ENCODE measurements at places on chromosomes 16 and 17.

DNA sequence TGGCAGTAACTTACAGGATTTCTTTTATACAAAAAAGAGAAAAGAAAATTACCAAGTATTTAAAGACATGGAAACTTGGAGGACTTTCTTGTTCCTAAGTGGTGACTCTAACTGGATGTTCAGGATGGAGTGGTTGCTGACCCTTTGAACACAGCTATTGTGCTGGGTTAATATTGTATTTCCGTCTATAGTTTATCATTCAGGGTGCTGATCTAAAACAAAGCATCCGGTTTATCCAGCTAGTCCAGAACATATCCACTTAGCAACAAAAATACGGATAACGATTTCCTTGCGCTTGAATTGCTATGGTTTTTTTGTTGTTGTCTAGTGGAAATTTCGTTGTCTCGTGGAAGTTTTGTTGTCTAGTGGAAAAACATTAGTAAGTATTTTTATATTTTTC, 38.2 kb downstream of the SNTB2 start:
- no peak for DNase-seq

GRCh38 chr16:57614536-57614935, 13.9 kb upstream of the ADGRG1 start:
- no peak for DNase-seq

- peak; percentile 79 for DNase-seq
These were observed 4.8 kb upstream of the C1QL1 start for GRCh38 chr17:44972953-44973352.

- DNase-seq: no peak
These were observed 6.9 kb downstream of the ZNF205 start for GRCh38 chr16:3119286-3119685.

DNA sequence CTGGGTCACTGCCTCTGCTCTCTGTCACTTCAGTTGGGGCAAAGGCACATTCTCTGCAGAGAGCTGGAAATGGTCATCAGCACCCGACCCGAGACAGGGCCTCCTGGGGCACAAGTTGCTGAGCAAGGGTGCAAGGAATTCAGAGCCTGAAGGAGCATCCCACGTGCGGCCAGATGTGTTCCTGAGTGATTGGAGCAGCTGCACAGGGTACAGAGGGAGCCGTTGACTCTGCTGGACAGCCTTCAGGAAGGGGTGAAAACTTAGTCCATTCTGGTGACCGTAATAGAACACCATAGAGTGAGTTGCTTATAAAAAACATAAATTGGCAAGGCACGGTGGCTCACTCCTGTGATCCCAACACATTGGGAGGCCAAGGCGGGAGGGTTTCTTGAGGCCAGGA, 106.8 kb downstream of the CCDC182 start:
- no peak for DNase-seq

- no peak for DNase-seq
These were observed 257.2 kb upstream of the ASIC2 start for GRCh38 chr17:33550261-33550660.

- DNase-seq: no peak
These were observed 23.0 kb downstream of the VPS35L start for GRCh38 chr16:19578378-19578971.

DNA sequence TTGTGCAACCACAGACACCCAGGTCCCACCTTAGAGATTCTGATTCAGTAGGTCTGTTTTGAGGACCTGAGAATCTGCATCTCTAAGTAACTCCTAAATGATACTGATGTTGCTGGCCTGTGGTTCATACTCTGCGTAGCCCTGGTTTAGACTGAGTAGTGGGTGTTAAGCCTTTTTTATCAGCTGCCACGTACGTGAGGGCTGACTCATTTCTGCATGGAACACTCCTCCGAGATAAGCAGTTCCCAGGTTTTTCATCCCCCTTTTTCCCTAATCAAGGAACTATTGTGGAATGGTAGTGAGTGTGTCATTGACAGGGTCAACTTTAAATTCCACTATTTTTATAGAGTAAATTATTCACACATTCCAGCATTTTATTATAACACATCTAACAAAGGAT, 26.1 kb downstream of the CDRT4 start:
- DNase-seq: no peak

GRCh38 chr17:21304091-21304490, 19.6 kb downstream of the MAP2K3 start:
- no peak for DNase-seq

- DNase-seq: no peak
These were observed 48.8 kb downstream of the SPACA3 start for GRCh38 chr17:33040461-33040860.

DNA sequence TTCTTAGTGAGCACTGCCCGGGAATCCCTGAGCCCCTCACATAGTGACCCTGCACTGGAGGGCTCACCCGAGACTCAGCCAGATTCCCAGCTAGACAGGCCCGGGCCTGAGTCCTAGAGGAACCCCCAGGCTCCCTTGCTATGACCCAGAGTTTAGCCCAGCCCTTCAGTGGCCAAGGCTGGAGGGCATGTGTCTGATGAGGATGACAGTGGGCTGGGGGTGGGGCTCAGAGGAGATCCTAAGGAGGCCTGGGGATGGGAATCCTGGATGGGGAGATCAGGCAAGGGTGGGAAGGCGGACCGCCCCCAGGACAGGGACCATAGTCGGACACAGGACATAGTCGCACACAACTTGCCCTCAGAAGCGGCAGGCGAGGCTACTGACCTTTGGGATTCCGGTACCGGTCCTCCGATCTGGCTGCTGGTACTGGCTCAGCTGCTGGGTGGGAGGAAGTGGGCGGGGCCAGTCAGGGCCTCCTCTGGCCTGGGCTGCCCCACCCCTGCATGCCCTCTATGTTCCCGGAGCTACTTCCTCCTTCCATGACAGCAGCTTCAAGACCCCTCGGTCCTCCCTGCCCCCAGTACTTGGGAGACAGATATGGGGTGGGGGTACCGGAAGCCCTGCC, 1.1 kb downstream of the CD79B start:
- DNase-seq: no peak

DNA sequence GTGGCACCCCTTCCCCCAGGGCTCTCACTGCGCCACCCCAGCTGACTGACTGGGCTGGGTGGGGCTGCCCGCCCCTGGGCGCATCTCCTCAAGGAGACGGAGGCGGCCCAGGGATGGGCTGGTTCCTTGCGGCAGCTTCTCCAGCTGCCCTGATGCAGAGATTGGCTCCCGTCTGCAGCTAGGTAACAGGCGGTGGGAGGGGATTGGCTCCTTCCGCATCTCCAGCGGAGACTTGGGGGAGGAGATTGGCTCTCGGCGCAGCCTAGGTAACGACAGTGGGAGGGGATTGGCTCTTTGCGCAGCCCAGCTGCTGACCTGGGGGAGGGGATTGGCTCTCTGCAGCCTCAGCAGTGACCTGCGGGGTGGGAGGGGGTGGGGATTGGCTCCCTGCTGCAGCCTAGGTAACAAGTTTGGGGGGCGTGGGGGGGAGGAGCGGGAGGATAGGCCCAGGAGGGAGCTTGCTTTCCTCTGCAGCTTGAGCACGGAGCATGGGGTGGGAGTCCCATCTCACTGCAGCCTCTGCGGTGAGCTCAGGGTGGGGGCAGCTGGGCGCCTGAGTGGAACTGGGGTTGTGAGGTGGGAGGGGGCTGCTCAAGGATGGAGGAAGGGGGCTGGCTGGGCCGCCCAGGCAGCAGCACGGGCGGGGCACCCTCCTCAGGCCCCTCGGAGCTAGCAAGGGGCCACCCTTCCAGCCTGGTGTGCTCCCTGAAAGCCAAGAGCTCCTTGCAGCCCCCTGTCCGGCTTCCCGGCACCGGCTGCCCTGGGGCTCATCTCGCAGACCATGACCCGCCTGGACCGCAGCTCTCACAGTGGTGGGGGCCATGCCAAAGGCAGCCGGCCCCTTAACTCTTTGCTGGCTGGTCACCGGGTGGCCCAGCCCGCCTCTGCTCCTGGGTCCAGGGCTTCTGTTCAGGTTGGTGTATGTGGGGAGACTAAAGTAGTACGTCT, 6.4 kb downstream of the NFE2L1 start:
- DNase-seq: peak; percentile 86

- DNase-seq: no peak
These were observed 334.1 kb downstream of the TOX3 start for GRCh38 chr16:52212841-52213240.

- DNase-seq: no peak
These were observed 30.9 kb upstream of the CES5A start for GRCh38 chr16:55906123-55906522.

GRCh38 chr16:23367564-23367963, 65.5 kb downstream of the SCNN1B start:
- DNase-seq: no peak

GRCh38 chr16:10613785-10614485, 33.5 kb upstream of the EMP2 start:
- no peak for DNase-seq

DNA sequence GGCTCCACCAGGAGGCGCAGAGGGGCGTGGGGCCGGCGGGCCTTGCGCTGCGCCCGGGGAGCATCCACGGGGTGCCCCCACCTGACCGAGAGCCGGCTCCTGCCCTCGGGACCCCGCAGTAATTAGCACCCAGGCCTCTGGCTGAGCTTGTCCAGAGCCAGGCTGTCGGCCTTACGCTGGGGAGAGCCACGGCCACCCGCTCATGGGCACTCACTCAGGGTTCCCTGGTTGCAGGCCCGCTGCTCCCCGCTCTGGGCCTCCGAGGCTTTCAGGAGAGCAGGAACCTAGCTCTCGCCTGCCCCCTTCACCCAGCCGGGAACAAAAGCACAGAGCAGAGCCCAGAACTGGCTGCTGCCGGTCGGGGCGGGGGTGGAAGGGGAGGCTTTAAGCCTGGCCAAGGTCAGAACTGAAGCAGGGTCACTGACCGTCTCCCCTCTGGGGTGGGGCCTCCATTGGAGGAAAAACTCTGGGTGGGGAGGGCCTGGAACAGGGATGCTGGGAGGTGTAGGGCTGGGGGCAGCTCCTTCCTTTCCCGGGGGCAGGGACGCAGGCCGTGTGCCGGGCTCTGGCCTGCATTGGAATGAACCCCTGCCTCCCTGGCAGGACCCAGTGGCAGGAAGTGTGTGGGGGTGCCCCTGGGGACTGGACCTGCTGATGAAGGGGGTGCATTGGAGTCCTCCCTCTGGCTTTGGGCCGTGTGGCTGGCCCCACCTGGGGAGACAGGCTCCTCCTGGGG, 12.3 kb downstream of the GLIS2 start:
- DNase-seq: peak; percentile 80

GRCh38 chr16:22942811-22943210, 128.8 kb downstream of the HS3ST2 start:
- no peak for DNase-seq

GRCh38 chr17:69434164-69434579, 19.7 kb downstream of the MAP2K6 start:
- DNase-seq: peak; percentile 57

DNA sequence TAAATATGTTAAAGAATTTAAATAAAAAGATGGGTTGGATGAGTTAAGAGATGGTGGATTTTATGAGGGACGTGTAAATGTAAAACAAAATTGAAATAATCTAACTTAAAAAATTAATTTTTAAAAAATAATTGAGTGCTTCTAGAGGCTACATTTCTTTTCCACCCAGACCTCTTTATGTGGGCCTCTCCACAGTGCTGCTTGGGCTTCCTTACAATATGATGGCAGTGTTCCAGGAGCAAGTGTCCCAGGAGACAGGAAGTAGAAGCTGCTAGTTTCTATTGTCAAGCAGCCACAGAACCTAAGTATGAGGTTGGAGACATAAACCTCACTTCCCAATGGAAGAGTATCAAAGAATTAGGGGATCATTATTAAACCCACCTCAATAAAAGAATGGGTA, 205.7 kb upstream of the CPHXL start:
- DNase-seq: no peak

DNA sequence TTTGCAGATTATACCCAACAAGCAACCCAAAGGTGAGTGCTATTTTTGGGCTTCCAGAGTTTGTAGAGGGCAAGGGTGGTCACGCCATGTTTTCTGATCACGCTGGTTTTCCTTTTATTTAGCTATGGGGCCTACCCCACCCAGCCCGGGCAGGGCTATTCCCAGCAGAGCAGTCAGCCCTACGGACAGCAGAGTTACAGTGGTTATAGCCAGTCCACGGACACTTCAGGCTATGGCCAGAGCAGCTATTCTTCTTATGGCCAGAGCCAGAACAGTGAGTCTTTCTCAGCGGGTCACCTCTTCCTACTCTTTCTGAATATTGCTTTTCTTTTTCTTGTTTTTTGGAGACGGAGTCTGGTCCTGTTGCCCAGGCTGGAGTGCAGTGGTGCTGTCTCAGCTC, 2.5 kb downstream of the FUS start:
- no peak for DNase-seq

DNA sequence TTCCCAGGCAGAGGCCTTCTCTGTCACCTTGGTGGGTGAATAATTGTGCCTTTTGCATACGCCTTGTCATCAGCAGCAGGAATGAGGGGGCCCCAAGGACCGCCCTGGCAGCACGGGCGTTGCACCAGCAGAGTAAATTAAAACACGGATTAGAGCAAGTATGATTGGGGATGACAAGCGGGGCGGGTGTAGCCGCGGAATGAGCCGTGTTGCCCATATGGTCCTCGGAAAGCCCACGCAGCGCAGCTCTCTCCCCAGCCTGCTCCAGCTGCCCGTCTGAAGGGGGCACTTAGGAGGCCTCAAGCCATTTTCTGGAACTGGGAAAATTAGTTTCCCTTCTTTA, 299.4 kb upstream of the IRX3 start:
- DNase-seq: no peak

- peak; percentile 66 for DNase-seq
These were observed 1.9 kb downstream of the GLIS2 start for GRCh38 chr16:4317532-4318450.

- peak; percentile 78 for DNase-seq
These were observed 14.4 kb downstream of the DNAJC7 start for GRCh38 chr17:42002792-42003301.

- no peak for DNase-seq
These were observed 22.6 kb upstream of the SPATA32 start for GRCh38 chr17:45284176-45285140.

GRCh38 chr17:28612531-28612930, 1.5 kb downstream of the RSKR start:
- no peak for DNase-seq

- no peak for DNase-seq
These were observed 368.2 kb downstream of the SLC39A11 start for GRCh38 chr17:72724267-72724666.

DNA sequence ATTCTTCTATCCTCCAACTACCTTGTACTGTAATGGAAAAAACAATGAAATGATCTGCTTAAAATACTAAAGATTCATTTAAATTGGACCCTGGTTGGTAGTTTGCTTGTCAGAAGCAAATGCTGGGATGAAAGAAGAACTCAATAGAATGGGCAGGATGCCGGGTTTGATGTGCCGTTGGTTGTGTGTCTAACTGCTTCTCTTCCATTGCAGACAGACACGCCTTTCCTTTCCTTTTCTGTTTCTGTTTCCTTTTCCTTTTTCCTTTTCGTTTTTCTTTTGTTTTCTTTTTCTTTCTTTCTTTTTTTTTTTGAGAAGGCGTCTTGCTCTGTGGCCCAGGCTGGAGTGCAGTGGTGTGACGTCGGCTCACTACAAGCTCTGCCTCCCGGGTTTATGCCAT, 64.6 kb downstream of the PLCG2 start:
- DNase-seq: no peak

GRCh38 chr16:54066451-54067105, 220.0 kb downstream of the IRX3 start:
- no peak for DNase-seq

DNA sequence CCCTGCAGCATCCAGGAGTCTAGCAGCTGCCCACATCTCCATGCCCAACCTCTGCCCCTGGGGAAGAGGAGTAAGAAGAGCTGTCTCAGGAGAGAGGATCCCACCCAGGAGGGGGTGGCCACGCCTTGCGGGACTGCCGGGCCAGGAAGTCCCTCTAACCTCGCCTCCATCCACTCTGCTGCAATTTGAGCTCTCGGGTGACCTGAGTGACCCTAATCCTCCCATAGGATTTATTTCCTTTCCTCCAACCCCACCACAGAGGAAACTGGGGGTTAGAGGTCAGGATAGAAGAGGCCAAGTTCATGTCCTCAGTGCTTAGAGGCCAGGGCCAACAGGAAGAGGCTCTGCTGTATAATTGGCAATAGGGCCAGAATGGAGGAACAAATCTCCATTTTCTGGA, 22.6 kb upstream of the NGFR start:
- no peak for DNase-seq

All from fibroblast of lung (primary cell).